ENCODE measurements at places on chromosomes 3 and 15. TPM values are rescaled to one million over a fixed set of nuclear protein-coding genes. Genes with fewer than 3 reads are reported as not detected.

Gene TEX55
- not detected for total RNA-seq

Gene INSYN1
- total RNA-seq: 15.2 TPM

GRCh38 chr3:10933470-10933804 is 59.1 kb upstream of the SLC6A1 start:
- DNase-seq: no peak

DNA sequence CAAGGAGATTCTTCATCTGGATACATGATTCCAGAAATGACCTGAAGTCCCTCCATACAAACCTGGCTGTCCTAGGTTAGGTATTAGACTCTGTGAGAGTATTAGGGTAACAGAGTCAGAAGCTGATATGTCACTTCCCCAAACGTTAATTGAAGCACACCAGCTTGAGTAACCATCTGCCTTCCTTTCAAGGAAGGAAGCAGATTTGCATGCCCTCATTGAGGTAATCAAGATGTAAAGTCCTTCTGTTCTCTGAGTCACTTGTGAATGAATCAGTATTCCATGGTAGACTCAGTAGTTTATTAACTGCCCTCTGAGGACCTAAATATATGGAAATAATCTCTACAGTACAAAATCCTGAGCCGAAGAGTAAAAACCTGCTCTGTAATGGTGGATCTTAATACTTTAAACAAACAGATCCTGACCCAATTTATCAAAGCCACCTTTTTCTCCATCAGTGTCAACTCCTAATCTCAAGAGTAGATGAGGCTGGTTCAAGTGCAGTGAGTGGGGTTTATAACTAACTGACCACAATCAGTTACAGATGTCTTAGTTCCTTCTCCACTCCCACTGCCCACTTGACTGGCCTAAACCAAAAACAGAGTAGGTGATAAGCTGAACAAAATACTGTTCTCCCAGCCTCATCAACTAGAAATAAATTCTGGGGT is 246.2 kb upstream of the CHRM5 start:
- no peak for DNase-seq

DNA sequence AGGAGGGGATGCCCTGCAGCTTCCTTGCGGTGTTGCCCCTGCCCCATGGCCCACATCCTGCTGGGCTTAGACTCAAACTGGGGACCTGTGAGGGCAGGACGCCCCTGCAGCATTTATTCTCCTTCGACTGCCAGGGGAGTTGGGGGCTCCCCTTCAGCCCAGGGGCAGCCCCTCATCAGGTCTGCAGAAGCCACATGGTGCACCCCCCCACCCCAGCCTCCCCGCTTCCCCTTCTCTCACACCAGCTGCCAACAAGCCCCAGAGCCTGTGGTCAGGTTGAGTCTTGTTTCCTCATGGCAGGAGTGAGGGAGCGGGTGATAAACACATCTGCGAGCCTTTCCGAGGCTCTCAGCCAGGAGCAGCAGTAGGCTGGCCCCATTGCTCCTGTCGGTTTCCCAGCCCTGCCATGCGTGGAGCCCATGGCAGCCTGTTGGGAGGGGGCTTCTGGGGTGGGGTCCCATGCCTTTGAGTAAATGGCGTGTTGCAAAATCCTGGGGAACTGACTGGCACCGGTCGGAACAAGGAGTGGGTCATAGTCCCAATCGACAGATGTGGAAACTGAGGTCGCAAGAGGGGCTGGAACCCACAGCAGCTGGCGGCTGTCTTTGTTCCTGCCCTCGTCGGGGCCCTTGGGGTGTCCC is 27.8 kb downstream of the WNT7A start:
- DNase-seq: no peak

- no peak for DNase-seq
Observed at GRCh38 chr3:189673535-189673934, 42.3 kb downstream of the TP63 start.

Data from MG63 (cell line).